ENCODE measurements at places on chromosomes 5 and 9. TPM values are rescaled to one million over a fixed set of nuclear protein-coding genes. Genes with fewer than 3 reads are reported as not detected.

The CDC26 gene
- 64.9 TPM for total RNA-seq

The SLC35A4 gene
- 14.2 TPM for total RNA-seq

The MYMK gene
- not detected for total RNA-seq

The RNF224 gene
- total RNA-seq = not detected

The FYB1 gene
- 15.5 TPM for total RNA-seq

The HNRNPK gene
- total RNA-seq = 285 TPM

The ANXA1 gene
- total RNA-seq = 196 TPM

The SLC36A3 gene
- not detected for total RNA-seq

The EPB41L4B gene
- total RNA-seq = 1.9 TPM

The LCN10 gene
- total RNA-seq = 6.4 TPM

- DNase-seq = peak; percentile 63
Measured at GRCh38 chr5:172666251-172666650, 25.2 kb downstream of the NEURL1B start.

GRCh38 chr5:145484158-145484557, 351.0 kb downstream of the PRELID2 start:
- no peak for DNase-seq

DNA sequence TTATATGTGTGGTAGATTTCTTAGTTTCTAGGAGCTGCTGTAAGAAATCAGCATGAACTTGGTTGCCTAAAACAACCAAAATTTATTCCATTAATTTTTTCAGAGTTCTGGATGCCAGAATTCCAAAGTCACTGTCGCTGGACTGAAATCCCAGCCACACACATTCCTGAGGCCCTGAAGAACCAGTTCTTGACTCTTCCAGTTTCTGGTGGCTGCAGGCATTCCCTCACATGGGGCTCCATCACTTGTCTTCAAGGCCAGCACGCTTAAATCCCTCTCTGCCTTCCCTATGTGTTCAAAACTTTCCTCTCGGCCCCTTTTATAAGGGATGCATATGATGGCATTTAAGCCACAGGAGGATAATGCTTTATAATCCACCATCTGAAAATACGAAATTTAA, 1237.5 kb upstream of the CDH9 start:
- DNase-seq = no peak

- no peak for DNase-seq
Measured at GRCh38 chr5:109942646-109943045, 252.9 kb downstream of the MAN2A1 start.

DNA sequence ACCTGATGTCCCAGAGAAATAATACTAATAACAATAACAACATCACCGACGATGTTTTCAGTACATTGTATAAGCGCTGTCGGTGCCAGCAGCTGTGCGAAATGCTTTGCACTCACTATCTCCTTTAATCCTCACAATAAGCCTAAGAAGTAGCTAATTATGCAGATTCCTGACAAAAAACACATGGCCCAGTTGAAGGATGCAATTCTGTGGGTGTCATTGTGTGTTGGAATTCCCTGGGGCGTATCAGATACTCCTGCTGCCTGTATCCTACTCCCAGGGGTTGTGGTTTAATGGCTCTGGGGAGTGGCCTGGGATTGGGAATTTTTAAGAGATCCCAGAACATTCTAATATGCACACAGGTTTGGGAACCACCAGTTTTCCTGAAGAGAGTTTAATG, 154.0 kb downstream of the RGS3 start:
- peak; percentile 28 for DNase-seq

DNA sequence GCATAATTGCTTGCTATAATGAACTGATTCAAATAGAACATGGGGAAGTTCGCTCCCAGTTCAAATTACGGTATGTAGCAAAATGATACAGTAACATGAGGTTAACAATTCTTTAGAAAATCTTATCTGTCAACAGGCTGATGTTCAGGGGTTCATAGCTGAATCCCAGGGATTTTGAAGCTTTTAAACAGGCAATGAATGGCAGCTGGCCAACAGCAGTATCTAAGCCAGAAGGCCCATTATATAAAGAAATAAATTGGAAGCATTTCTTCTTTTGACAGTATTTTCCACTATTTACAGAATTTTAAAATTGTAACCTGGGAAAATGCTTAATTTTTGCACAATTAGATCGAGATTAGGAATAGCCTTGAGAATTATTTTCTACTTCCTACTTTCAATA, 126.8 kb downstream of the PDE8B start:
- no peak for DNase-seq

- DNase-seq = no peak
Measured at GRCh38 chr9:82410866-82411265, 422.3 kb downstream of the SPATA31D1 start.

GRCh38 chr9:116757030-116757429, 69.9 kb downstream of the TRIM32 start:
- no peak for DNase-seq

GRCh38 chr9:94865582-94866452, 139.3 kb downstream of the AOPEP start:
- DNase-seq = peak; percentile 83

DNA sequence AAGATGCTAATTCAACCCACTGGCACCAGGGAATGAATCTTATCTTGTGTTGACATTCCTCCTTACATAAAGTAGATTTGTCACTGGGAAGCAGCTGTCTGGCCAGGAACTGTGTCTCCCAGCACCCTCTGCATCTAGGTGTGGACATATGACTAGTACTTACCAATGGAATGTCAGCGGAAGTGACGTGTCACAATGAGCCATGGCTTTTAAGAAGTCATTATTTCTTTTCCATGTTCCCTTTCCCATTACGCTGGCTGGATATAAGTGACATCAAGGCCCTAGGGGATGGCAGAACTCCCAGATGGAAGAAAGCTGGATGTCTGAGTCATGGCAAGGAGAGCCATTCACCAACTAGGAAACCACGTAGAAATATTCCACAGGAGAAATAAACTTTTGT, 84.7 kb upstream of the MAST4 start:
- DNase-seq = no peak

DNA sequence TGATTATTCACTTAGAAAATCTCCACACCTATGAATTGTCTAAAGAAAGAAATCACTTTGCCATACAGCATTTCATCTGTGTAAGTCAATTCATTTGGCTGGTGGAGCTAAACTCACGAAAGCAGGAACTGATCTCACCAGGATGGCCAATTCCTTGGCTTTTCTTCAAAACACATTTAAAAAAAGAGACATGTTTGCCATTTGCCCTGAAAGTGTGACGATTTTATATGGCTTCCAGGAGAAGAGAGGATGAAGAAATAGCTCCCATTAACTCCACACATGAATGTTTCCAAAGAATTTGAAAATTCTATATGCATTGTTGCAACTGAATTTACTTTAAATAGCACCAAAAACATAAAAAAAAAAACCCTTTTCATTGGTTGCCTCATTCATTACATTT, 334.7 kb downstream of the DMRT2 start:
- no peak for DNase-seq

- peak; percentile 82 for DNase-seq
Measured at GRCh38 chr9:87599901-87600610, 102.4 kb downstream of the DAPK1 start.

DNA sequence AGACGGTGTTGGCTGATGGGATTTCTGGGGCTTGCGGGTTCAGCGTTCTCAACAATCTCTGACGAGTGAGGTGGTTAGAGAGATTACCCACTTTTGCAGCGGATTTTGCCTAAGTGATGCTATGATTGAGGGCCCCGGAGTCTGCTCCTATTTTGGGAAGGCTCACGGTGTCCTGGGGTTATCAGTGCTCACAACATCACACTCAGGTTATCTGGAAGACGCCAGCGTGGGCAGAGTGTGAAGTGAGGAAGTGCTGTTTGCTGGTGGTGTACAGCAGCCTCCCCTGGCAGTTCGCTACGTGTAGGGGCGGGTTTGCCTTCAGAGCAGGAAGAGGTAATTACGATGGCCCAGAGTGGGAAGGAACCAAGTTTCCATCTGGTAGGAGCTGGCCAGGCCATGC, 341.2 kb upstream of the IRX2 start:
- DNase-seq = no peak

GRCh38 chr9:127485995-127486394, 34.7 kb downstream of the LRSAM1 start:
- DNase-seq = no peak

- no peak for DNase-seq
Measured at GRCh38 chr5:1555808-1556731, 32.3 kb upstream of the LPCAT1 start.

GRCh38 chr5:41252036-41252435, 38.7 kb upstream of the C6 start:
- no peak for DNase-seq

DNA sequence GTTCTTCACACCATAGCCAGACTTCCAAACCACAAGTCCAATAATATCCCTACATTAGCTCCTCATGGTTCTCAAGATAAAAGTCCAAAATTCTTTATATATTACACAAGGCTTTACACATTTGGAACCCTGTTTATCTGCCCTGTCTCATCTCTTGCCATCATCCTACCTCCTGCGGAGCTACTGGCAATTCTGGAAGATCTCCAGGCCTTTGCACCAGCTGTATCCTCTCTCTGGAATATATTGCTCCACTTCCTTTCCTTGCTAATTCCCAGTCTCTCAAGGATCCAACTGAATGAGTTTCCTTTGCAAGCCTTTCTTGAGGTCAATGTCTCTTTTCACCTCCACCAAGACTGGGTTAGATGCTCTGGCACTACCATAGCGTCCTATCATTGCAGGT, 41.3 kb upstream of the MIER3 start:
- DNase-seq = no peak

GRCh38 chr9:89806371-89807100, 201.7 kb downstream of the GADD45G start:
- no peak for DNase-seq

GRCh38 chr9:88980740-88981203, 10.5 kb upstream of the S1PR3 start:
- DNase-seq = no peak
